ENCODE measurements at places on chromosomes 16 and 17.

- no peak for DNase-seq
Measured at GRCh38 chr17:7290685-7291084, 3.8 kb downstream of the YBX2 start.

DNA sequence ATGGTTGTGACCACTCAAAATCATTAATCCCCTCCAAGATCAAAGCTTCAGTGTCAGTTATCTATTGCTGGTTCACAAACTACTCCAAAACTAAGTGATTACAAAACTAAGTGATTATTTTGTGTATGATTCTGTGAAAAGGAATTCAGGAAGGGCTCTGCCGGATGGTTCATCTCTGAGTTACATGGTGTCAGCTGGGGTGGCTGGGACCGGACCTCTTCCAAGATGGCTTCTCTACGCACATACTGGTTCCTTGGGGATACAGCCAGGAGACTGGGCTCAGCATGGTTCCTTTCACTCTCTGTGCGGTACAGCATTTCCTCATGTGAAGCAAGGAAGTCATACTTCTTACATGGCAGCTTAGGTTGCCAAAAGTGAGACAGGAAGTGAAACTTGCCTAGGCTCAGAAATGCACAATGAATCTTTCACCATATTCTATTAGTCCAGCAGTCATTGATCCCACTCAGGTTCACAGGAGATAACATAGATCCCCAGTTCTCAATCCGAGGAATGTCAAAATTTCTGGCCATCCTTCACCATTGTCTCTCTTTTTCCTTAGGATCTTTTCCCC lies 97.9 kb upstream of the IRX6 start:
- DNase-seq, result no peak

GRCh38 chr17:4506175-4506813 lies 7.6 kb downstream of the SPNS2 start:
- DNase-seq, result no peak

GRCh38 chr17:41975099-41976083 lies 8.8 kb downstream of the CNP start:
- no peak for DNase-seq

Measured in activated effector memory CD4-positive, alpha-beta T cell treated with Interleukin-2 at 50 U/mL for 16 hours (primary cell).